ENCODE measurements at places on chromosomes 4 and X.

- DNase-seq: peak; percentile 57
These were observed 45.0 kb downstream of the PIR start for GRCh38 chrX:15448010-15448639.

DNA sequence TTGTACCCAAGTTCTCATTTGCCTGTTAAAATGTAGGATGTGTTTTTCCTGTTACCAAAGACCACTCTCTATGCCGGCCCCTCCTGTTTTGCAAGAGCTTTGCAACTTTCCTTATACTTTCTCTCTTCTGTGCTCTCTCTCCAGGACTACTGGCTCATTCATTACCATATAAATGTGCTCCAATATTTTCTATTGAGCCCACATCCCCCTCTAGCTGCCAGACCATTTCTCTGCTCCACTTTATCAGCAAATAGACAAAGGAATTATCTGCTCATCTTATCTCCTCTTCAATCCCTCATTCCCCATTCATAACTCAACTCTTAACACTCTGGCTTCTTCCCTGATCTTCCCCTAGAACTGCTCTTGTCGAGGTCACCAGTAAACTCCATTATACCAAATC is 33.6 kb downstream of the RPGR start:
- no peak for DNase-seq

DNA sequence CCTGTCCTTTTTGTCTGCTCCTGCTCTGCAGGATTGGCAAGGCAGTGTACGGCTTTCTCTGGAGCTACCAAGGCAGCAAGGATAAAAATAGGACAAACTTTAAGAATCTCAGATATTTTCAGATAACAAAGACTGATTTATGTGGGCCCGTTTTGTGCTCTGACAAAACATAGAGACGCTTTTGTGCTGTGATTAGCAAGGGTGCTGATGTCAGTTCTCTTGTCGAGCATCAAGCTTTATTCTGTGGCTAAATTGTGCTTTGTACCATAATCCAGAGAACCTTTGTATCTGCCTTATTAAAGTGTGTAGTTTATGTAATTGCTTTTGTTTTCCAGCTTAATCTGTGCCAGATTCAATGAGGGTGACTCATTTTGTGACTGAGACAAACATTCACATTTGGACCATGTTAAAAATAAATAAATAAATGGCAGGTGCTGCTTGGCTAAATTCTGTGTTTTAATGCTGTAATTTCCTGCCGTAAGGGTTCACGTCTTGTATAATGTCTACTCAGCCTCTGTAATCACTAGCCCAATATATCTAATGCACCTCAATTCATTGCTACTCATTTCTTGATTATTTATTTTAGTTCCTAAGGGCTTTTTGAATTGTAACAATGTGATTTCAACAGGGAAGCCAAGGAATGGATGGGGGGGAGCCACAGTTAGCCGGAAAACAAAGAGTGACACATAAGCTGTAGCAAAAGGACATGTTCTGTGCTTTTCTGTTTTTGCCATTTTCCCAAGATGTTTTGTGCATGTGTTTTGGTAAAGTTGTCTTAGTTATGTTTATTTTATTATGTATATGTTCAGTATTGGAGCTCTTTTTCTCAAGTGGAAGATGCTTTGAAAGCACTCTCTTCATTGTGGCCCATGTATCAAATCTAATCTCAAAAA is 75.1 kb downstream of the GAB1 start:
- peak; percentile 34 for DNase-seq

DNA sequence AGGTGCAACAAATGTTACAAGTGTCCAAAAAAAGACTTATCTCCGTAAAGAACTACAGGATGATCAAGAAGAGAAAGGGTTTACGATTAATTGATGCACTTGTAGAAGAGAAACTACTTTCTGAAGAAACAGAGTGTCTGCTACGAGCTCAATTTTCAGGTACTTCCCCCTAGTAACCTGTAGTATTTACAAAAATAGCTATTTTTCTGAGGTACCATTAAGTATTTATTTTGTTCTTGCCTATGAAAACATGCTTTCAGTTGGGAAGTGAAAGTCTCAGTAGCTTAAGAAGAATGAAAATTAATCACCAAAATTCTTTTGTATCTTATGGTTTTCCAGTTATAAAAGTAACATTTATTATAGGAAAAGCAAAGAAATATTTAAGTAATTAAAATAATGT is 5.9 kb downstream of the THAP9 start:
- no peak for DNase-seq

DNA sequence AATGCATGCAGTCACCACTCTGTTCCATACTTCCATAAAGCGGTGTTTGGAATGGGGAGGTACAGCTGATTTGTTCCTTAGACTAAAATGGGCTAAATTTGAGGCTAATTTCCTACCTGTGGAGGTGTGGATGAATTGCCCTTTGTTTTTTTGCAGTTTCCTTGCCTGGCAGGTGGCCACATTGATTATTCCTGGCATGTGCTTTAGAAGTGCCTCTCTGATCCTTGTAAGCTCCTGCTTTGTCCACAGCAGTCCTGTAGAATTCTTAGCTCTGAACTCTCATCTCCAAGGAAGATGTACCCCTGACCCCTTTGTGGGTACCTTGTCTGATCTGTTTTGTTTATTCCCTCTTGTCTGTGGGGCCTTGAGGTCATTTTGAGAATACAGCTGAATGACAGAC is 136.8 kb downstream of the ADGRL3 start:
- DNase-seq: no peak

Measured in astrocyte (in vitro differentiated cells and primary cell).